ENCODE measurements at places on chromosomes 2 and 18.

DNA sequence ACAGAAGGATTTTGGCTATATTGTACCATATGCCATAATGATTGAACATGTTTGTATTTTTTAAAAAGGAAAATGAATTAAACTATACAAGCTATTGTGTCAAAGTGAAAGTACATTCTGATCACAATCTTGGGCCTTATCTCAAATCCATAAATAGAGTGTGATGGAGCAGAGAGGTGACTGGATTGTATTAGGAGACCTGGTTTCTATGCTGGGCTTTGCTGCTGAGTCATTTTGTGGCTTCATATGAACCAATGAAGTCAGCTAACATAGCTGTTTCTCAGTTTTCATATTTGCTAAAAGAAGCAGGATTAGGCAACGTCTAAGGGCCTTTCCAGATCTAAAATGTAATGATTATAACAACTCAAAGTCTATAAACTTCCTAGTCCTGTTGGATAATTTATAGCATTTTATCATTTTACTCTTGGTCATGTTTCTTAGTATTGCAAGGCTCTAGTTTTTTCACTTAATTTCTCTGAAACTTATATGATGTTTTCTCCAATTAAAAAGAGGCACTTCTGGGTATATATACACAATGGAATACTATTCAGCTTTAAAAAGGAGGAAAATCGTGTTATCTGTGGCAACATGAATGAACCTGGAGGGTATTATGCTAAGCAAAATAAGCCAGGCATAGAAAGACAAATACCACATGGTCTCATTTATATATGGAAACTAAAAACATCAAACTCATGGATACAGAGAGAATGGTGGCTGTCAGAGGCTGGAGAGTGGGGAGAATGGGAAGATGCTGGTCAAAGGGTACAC, 112.3 kb downstream of the MEP1B start:
- DNase-seq = no peak

- DNase-seq = no peak
Observed at GRCh38 chr2:134226601-134227000, 27.3 kb upstream of the MGAT5 start.

GRCh38 chr2:168448980-168449379, 7.1 kb upstream of the CERS6 start:
- DNase-seq = no peak

- DNase-seq = no peak
Observed at GRCh38 chr2:1755436-1756191, 11.3 kb upstream of the PXDN start.

- DNase-seq = no peak
Observed at GRCh38 chr2:153101187-153101586, 377.4 kb downstream of the RPRM start.

DNA sequence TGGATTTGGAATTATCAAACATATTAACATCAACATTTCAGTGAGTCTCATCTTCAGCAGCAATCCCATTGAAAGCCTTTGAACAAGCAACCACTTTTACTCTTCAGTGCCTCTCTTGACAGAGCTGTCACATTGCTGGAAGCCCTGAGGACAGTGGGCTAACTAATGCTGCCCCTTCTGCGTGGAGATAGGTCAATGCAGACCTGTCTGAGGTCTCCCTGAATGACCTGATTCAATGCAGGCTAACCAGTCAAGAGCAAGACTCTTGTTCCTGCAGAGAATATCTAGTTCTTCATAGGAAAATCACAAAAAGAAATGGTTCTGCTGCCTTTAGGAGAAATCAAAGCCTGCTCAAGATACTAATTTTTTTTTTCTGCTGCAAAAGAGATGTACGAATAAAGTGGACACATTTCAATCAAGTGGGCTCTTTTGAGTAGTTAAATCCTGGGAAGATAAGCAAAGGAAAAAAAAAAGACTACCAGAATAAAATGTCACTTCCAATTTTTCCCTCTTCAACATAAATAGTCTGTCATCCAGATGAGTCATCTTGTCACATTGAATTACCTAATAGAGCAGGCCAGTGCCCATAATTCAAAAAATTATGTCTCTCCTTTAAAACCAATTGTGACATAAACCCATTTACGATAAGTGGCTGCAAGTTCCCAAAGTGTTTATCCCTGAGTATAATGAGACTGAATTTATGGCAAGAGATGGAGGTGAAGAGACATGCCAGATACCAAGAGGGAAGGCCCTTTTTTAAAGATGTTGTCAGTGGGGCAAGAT, 1269.0 kb upstream of the DDX18 start:
- DNase-seq = no peak

GRCh38 chr2:3870222-3870621, 166.8 kb downstream of the DCDC2C start:
- DNase-seq = no peak

GRCh38 chr18:44539926-44540325, 140.8 kb upstream of the SETBP1 start:
- no peak for DNase-seq

- no peak for DNase-seq
Observed at GRCh38 chr2:174510583-174511189, 23.9 kb upstream of the GPR155 start.

- DNase-seq = peak; percentile 54
Observed at GRCh38 chr2:32357318-32358110, 691 bp downstream of the BIRC6 start.

DNA sequence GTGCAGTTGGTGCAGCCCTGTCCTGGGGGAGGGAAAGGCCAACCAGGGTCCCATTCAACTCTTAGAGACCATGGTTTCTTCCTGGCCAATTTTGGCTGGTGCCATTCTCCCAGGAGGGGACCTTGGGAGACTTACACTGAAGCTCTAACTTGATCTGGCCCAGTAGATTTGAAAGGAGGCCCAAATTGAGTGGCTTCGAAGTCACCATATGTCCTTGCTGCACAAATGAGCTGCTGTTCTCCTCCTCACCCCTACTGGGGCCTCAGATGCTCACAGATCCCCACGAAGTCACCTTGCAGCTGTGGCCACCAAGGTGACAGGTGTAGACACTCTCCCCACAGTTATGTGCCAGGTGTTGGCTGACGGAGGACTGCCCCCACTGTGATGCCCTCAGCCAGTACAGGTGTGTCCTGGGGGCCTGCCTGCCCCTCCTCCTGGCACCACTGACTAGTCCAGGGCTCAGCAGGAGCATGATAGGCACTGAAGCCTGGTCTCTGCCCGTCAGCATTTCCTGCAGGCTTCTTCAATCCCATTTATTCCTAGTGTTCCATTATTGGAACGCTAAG, 4.7 kb upstream of the C2orf72 start:
- no peak for DNase-seq

- DNase-seq = no peak
Observed at GRCh38 chr18:62170857-62171256, 16.0 kb downstream of the PIGN start.

- DNase-seq = no peak
Observed at GRCh38 chr2:236643480-236643879, 73.9 kb downstream of the ACKR3 start.

DNA sequence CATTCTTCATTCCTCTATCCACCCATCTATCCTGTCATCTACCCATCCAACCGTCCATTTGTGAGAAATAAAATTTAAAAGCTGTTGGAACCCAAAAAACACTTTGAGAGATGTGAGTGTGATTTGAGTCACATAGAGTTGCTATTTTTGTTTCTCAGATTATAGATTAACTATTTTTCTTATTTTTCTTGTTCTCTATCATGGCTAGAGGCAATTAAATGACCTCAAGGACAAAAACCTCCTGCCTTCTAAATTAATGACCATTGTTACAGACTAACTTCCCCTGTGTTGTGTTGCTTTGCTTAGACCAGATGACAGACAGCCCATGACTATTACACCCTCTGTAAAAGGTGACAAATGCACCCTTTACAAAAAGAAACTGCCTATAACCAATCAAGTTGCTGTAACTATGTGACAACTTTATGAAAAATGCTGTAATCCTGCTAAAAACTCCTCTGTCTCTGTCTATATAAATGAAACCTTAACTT, 207.9 kb upstream of the CXCR4 start:
- no peak for DNase-seq

DNA sequence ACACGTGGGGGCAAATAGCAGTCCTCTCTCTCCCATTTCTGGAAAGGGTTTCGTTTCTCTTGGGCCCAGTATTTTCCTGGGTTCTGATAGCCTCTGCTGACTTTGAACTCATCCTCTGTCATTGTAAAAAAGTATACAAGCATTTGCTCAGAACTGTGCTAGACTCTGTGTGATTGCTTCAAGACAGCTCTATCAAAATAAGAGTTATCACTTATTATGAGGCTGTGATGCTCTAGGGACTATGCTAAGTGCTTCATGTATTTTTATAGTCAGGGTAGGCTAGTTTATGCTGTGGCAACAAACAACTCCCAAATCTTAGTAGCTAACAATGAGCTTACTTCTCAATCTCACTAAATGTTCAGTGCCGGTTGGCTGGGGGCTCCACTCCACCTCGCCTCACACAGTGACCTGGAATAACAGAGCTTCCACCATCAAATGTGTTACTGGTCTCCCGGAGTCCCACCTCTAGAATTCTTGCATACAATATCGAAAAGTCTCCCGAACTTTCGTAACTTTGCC, 110.8 kb upstream of the CDC42EP3 start:
- no peak for DNase-seq

GRCh38 chr2:43217228-43218154, 8.9 kb downstream of the ZFP36L2 start:
- no peak for DNase-seq

GRCh38 chr2:128754246-128754724, 435.6 kb upstream of the HS6ST1 start:
- DNase-seq = no peak

GRCh38 chr2:11543337-11544216, 9.7 kb downstream of the GREB1 start:
- DNase-seq = no peak

DNA sequence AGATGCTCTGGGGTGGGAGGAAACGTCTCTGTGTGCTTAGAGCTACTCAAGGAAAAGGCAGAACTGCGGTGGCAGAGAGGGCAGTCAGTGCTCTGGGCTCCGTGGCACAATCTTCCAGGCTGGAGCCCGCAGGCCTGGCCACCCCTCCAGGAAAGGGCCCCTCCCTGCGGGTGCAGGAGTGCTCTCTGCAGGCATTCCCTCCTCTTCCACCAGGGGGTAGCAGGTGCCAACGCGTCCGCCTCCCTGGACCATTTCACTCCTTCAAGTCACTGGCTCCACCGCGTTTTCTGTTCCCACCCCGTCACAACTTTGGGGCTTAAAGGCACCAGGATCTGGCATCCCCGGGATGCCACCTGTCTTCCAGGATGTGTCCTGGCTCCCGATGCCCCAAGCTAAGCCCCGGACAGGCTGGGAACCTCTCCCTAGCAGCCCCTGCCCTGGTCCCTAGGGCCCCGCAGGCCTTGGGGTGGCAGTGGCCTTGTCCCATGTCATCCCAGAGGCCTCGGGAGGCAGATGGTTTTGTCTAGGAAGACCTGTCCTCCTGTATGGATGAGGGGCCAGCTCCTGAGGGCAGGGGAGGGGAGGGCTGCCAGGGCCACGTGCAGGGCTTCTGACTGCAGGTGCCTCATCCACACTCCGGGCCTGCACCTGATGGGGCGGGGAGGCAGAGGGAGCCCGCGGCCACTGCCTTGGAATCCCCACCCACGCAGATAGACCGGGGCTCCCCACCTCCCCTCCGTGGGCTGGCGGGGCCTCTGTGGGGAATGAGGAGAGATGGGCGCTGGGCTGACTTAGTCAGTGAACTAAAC, 26.4 kb downstream of the KCNIP3 start:
- DNase-seq = peak; percentile 75

DNA sequence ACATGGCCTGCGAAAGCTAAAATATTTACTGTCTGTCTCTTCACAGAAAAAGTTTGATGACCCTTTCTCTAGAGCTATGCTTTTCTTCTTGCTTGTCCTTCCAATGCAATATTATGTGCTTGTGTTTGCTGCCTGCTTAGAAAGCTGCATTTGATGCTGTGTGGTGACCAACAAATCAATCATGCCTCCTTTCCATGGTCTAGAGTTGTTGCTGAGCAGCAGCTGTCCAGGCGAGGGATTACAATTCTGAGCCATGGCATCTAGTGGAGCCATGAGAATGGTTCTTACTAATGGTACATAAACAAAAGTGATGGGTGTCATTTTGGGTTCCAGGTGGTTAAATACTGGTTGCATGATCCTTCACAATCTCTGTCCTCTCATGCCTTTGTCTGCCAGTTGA, 1142.1 kb downstream of the DPP10 start:
- DNase-seq = no peak

DNA sequence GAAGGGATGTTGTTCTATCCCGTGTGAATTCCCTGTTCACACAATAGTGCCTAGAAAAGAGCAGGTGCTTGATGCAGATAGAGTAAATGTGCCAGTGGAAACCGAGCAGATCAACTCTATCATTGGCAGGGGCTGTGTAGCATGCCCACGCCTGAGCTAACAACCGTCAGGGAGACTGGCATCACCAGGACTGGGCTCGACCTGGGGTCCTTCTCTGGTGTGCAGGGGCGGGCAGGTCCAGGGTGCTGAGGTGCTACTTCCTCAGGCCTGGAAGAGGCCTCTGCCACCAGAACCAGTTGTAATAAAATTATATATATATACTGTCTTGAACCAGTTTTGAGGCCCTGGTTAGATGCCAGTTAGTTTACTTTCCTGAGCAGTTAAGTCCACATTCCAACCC, 11.8 kb upstream of the MAL start:
- no peak for DNase-seq

GRCh38 chr2:11830708-11831301, 84.4 kb downstream of the LPIN1 start:
- DNase-seq = no peak

DNA sequence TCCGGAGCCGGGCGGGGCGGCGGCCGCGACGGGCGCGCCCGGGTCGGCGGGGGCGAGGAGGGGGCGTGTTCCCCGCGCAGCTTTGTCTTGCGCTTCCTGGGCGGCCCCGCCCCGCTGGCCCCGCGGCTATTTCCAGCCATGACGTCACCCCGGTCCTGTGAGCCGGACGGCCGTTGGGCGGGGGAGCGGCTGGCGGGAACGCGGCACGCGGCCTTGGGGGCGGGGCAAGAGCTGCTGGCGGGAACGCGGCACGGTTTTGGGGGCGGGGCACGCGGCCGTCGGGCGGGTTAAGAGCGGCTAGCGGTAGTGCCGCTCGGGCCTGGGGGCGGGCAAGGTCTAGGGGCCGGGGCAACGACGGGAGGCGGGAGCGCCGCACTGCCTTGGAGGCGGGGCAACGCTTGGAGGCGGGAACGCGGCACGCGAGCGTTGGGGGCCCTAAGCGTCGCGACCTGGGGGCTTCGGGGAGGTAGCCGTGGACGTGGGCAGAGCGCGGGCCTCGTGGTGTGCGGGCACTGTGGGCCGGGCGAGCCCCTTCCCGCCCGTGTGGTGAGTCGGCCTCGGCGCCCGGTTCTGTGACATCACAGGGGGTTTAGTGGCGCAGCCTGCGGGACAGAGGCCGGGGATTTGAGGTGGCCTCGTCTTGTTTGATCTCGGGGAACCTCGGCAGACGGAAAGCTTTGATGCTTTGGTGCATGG, 704 bp downstream of the KLF11 start:
- peak; percentile 94 for DNase-seq
